ENCODE measurements at places on chromosomes 6 and 20.

DNA sequence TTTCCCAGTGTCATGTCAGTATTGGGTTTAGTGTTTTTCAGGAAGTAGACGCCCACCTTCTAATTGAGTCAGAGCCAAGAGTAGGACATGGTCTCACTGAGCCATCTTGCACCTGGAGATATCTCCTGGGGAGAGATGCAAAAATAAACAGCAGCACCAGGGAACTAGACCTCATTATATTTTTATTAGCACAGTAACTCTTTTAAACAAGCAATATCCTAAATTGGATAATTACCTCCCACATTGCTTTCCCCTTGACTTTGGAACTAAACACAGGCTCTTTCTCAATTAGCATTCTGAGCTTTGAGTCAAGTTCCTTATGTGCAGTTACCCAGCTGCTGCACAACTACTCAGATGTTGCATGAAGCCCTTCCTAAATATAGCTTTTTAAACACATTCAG, 175.4 kb downstream of the IBTK start:
- DNase-seq: no peak

DNA sequence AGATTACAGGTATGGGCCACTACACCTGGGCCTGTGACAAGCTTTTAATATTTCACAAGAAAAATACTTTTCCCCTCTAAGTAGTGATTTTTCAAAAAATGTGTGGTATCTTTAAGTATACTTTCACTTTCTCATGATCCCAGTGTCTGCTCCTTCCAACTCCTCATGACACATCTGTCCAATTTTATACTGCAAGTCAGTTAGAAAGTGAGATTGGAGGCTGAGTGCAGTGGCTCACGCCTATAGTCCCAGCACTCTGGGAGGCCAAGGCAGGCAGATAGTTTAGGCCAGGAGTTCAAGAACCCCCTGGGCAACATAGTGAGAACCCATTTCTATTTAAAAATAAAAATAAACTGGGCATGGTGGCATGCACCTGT, 20.2 kb downstream of the PIM1 start:
- DNase-seq: no peak

DNA sequence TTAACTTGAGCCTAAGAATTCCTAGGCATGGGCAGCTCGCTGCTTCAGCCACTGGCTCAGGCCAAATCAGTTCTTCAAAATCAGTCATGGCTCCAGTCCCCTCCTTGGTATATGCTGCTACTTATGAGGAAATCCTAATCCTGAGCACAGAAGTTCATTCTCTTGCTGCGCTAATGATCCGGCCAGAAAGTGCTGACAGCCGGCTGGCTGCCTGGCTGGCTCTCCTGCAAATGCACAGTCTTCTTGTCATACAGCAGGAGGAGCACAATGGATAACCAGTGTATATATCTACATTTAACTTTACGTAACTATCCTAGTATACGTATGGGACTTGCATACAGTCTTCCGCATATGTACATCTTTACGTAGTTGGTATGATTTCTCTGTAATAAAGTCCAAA, 500.8 kb downstream of the PRKN start:
- no peak for DNase-seq

DNA sequence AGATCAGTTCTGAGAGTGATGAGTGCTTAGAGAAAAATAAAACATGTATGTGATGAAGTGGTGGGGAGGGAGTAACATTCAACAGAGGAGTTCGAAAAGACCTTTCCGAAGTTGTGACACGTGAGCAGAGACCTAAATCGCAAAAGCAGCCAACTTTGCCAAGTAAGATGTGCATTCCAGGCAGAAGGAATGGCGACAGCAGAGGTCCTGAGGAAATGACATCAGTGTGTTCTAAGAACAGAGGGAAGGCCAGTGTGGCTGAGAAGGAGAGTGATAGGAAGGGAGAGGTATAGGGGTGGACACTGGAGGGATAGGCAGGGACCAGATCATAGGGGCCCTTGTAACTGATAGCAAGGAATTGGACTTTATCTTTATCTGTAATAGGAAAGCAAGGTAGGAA, 51.3 kb downstream of the ADAT2 start:
- DNase-seq: no peak

- DNase-seq: no peak
These were observed 2.3 kb downstream of the TOX2 start for GRCh38 chr20:43916881-43917371.

- DNase-seq: no peak
These were observed 9.7 kb upstream of the IRF4 start for GRCh38 chr6:381742-382461.

DNA sequence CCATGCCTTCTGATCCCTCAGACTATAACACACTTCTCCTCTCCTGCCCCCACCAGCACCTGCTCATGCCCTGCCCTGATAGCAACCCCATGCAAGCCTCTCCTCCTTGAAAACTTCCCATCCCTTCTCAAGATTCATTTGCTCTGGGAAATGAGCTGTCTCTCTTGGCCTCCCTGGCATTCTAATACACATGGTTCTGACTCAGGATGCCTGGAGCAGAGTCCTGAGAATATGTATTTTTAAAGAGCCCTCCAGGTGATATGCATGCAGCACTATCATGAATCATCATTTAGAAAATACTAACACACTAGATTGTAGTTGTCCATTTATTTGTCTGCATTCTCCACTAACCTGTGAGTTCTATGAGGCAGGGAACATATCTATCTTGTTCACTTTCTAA, 26.6 kb downstream of the HDGFL1 start:
- no peak for DNase-seq

- DNase-seq: no peak
These were observed 14.1 kb downstream of the DAAM2 start for GRCh38 chr6:39806278-39806677.

All from glutamatergic neuron (in vitro differentiated cells).